ENCODE measurements at places on chromosomes 4 and X.

DNA sequence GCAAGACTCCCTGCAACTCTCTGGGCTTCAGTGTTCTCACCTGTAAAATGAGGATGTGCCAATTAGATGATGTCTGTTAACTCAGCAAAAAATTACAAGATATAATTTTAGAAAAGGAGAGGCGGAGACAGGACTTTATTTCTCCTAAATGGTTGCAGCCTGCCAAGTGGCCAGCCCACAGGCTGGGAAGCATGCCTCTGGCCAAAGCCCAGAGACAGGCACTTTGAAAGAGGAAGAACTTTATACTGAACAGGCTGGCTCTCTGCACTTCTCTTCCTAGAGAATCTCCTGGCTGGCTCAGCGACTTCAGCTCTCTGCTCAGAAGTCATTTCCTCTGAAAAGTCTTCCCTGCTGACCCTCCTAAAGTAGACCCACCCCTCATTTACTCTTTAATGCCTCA lies 3.7 kb downstream of the PRDM5 start:
- DNase-seq, result peak; percentile 54

GRCh38 chr4:150874338-150875226 lies 140.5 kb downstream of the LRBA start:
- DNase-seq, result no peak

- no peak for DNase-seq
Measured at GRCh38 chrX:3609810-3610209, 103.6 kb downstream of the PRKX start.

DNA sequence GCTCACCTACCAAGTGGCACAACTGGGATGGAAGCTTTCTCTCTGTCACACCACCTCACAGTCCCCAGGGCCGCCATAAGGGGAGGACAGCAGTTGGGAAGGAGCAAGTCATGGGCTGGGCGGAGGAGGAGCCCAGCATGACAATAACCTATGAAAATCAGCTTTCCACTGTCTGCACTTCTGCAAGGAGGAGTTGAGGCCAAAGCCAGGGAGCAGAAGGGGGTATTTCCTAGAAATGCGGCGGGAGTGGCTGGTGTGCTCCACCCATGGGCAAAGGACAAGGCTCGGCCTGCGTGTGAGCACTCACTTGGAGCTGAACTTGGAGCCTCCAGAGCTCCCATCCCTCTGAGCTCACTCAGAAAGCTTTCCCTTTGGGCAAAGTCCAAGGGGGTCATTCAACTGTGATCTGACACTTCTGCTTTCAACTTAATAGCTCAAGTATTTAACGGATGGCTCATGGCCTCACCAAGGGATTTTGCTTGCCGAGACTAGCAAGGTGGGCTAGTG lies 18.5 kb downstream of the APLN start:
- no peak for DNase-seq

- peak; percentile 30 for DNase-seq
Measured at GRCh38 chrX:12975991-12976558, 1.2 kb downstream of the TMSB4X start.

DNA sequence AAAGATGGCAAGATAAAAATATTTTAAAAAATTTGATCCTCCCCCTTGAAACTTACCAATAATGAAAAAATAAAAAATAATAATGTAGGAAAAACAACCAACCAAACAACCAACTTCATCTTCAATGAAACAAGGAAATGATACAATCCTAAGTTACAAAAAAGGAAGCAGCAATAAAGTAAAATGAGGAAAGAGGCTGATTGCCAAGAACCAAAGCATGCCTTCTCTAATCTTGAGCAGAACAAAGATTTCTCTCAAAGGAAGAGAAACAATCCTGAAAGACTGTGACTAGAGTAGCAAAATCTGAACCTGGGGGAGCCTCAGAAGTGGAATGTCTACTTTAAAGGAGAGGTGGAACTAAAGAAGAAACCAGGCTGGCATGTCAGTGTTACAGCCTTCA lies 10.9 kb upstream of the WDFY3 start:
- DNase-seq, result no peak

DNA sequence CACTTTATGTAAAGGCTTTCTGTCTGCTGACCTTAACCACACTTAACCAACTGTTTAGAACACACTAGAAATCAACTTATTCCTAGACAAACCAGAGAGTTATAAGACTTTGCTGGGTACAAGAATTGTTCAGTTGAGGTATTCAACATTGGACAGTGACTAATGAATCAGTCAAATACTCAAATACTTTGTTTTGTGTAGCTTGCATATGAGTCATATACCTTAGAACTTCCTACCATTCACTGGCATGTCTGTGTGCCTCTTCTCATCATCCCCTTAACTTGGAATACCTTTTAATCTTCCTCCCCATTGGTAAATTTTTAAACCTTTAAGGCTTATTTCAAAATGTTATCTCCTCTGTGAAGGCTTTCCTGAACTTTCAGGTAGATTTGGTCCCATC lies 708.8 kb upstream of the GRIA3 start:
- no peak for DNase-seq

Data from body of pancreas (tissue), 4 donors.